Stimulated activated CD8-positive, alpha-beta memory T cell treated with anti-CD3 and anti-CD28 coated beads, Interleukin-4, amount 100 ng/mL, for 1 hour (primary cell): ENCODE measurements at places on chromosomes 13 and 19.

- no peak for DNase-seq
Observed at GRCh38 chr19:34733266-34733745, 737 bp upstream of the ZNF181 start.

DNA sequence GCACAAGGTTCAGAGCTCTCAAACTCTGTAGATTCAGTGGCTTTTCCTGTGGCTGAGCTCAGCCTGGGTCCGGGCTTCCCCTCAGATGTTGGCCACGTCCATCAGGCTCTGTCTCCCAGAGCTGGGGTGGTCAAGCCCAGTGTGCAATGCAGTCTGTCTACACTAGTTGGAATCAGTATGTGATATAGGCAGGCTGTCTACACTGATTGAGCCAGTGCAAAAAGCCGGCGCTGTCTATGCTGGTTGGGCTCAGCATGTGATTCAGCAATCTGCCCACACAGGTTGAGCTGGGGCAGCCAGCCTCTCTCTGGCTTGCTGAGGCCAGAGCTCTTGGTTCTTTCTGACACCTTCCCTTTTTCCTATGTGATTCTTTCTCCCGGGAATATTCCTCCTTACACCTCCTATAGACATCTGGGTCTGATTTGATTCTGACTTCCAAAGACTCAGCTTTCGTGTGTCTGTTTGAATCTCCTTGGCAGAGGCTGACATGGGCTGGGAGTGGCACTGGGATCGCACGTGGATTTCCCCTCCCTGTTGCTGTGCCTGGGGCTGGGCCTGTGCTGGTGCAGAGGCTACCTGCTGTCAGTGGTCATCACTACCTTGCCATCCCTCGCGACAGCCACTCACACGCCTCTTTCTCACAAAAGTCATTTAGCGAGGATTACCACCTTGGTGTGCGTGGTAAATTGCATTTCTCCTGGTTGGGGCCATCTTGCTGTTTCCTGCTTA is 9.3 kb downstream of the CHST8 start:
- no peak for DNase-seq

DNA sequence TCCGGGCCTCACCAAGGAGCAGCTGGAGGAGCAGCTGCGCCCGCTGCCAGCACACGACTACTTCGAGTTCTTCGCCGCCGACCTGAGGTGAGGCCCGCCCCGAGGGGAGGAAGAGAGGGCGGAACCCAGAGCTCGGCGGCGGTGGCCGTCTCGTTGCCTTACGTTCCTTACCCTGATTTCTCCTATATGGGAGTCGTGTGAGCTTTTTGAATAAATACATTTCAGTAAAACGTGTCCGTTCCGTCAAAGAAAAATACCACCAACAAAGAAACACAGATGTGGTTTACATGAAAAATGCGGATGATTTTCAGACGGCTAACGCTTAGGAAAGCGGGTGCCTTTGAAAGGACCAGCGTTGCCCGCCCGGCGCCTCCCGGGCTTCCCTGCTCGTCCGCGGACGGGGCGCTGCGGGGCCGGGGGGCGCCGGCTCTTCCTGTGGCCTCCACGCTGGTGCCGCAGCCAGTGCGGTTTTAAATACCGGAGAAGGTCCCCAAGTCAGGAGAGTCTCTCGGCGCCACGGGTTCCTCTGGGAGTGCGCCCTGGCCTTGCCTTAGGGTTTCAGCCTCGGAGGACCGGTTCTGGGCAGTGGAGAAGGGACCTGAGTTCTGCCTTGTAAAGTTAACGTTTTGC is 755 bp downstream of the UPF3A start:
- DNase-seq, result no peak

- no peak for DNase-seq
Observed at GRCh38 chr13:101453784-101454201, 1.3 kb downstream of the ITGBL1 start.

DNA sequence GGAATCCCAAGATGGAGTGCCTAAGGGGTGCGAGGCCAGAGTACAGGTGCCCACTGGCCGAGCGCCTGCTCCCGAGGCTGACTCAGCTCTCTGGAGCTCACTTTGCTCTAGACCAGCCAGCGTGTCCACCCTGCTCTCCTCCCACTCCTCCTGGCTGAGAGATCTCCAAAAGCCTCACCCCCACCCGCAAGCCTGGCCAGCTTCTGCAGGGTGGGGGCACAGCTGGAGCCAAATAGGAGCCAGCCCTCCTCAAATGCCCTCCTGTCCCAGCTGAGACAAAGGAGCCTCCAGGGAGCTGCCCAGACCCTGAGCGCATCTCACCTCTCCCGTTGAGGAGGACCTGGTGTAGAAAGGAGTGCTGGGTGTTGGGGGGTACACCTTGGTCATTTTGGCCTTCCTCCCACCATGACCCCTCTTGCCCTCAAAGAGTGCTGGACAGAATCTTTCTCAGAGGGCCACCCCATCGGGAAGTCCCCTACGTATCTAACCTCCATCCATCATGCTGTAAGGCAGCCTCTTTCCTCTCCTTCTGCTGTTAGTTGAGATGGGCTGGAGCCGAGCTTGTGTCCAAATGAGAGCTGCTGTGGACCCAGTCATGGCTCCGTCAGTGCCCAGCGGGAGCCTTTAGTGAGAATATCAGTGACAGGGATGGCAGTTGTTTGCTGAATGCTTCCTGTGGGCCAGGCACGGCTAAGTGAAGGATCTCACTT is 123.9 kb upstream of the VSTM2B start:
- no peak for DNase-seq

- no peak for DNase-seq
Observed at GRCh38 chr13:23384111-23384510, 49.4 kb downstream of the SACS start.

- DNase-seq, result no peak
Observed at GRCh38 chr13:67844574-67844973, 614.4 kb upstream of the PCDH9 start.

DNA sequence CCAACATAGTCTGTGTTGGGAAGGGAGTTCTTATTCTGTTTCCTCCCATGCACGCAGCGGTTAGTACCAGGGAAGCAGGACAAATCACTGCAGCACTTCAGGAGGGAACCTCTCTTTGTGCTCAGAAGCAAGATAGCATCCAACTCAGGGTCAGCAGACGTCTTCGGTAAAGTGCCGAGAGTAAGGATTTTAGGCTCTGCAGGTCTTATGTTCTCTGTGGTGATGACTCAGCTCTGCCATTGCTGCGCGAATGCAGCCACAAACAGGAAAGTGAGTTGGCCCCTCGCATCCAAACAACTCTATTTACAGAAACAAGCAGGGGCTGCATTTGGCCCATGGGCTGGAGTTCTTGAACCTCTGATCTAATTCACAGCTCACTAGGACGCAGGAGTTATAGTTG is 122.1 kb upstream of the SPATA13 start:
- no peak for DNase-seq

GRCh38 chr13:35826626-35827254 is 304.4 kb downstream of the DCLK1 start:
- DNase-seq, result no peak

DNA sequence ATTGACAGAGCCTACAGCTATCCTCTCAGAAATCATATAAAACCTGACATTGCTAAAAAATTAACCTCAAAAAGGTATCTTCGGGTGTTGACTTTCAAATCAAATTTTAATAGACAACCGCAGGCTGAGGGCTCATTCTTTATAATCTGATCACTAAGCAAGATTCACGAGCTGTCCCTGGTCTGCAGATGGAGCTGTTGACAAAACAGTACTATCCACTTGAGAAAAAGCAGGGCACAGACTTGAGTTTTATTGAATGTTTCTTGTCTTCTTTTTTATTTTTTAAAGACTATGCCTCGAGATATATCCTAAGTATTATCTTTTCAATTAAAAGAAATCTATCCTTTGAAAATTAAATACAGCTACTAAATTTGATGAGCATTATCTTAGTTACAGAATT is 540.5 kb downstream of the PCDH9 start:
- DNase-seq, result no peak

DNA sequence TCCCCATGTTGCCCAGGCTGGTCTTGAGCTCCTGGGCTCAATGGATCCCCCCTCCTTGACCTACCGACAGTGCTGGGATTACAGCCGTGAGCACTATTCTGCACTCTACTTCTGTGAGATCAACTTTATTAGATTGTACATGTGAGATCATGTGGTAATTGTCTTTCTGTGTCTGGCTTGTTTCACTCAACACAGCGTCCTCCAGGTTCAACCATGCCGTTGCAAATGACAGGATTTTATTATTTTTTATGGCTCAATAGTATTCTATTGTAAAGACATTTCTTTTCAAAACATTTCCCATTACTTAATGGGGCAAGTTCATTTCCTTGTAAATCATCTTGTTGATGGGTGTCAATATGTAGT is 1.5 kb upstream of the OBI1 start:
- no peak for DNase-seq

- no peak for DNase-seq
Observed at GRCh38 chr19:9848060-9848459, 12.9 kb downstream of the PIN1 start.

DNA sequence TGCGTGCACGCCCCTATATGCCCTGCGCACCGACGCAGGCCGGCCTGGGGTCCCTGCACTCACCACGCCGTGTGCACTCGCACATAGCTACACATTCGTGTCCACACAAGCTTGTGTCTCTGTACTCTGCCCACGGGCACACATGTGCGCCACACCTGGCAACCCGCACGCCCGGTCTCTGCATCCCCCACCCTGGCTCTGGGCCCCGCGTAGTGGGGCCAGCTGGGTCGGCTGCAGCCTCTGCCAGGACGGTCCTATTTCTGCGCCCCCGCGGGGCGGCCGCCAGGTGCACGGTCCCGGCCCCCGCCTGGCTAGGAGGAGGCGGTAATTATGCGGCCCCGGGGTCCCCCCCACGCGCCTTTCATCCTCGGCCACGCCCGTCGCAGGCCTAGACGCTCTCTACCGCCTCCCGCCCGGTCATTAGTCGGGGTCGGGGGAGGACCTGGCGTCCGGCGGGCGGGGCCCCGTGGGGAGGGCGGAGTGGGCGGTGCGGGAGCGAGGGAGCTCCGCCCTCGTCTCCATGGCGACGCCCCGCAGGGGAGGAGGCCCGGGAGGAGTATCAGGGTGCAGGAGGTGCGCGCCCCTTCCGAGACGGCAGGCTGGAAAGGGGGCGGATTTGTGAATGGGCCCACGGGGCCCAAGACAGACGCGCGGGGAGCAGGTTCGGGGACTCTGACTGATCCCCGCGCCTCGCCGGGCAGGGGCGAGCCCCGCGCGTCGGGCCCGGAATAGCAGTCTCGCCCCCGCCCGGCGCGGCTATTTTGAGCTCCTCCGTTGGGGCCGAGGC is 2.8 kb upstream of the CIRBP start:
- no peak for DNase-seq

DNA sequence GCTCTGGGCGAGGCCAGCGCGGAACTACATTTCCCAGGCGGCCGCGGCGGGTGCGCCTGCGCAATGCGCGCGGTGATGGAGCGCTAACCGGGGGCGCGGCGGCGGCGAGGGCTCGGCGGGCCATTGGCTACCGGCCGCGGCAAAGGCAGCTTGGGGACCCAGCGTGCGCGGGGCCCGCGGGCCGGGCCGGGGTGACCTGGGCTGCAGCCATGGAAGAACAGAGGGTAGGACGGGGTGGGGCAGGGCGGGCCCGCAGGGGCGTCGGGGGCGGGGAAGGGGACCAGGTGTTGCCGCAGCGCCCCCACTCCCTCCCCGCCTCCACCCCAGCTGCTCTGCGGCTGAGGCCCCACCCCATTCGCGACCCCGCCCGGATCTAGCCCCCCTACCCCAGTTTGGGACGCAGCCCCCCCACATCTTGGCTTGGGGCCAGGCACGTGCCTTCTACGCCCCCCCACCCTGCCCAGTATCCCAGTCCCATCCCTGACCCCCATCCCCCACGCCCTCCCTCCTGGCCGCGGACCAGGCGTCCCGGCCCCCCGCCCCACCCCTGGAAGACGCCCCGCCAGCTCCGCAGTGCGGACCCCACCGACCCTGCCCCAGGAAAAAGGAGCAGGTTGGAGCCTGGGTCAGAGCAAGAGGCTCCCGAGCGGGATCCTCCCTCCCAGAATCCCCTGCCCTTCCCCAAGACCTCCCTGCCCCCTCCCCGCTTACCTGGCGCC is at the start of gene FSD1:
TSS of gene FSD1 (plus strand) at position 61 of the 719 bp plus-strand sequence. CDS start at position 210, 149 bp downstream.
- no peak for DNase-seq

GRCh38 chr13:59906413-59907049 is 257.2 kb downstream of the DIAPH3 start:
- DNase-seq, result no peak

GRCh38 chr19:36183245-36183628 is 31.0 kb upstream of the COX7A1 start:
- no peak for DNase-seq
